ENCODE measurements at places on chromosomes 7 and 10.

GRCh38 chr10:108130575-108130974 is 966.1 kb upstream of the SORCS1 start:
- no peak overlapping the region for H3K4me3 ChIP-seq
- no peaks in the 10 kb centered on the region for H3K4me1 ChIP-seq
- no peaks in the 10 kb centered on the region for H3K36me3 ChIP-seq
- DNase-seq = no peak
- H3K27ac ChIP-seq = no peak overlapping the region

- H3K4me1 ChIP-seq = peaks cover 11% of the 10 kb centered on the region
- H3K27ac ChIP-seq = no peak overlapping the region
- H3K36me3 ChIP-seq = no peaks in the 10 kb centered on the region
- DNase-seq = no peak
These were observed 942 bp upstream of the KIAA1217 start for GRCh38 chr10:24207781-24208611.

DNA sequence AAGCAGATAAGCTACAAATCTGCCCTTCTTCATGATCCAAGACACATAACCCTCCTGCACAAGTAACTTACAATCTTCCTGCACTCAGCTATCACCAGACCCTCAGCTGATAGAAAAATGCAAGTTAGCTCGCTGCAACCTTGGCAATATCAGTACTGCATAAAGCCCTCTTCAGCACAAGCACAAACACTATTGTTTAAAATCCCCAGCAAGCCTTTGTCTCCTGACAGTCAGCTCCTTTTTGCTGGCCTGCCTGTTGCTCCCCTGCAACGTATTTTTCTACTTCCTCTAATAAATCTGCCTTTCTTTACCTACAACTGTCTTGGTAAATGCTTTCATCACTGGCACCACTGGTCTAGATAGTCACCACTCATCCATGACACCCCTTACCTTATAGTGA is 59.8 kb downstream of the BAMBI start:
- no peaks in the 10 kb centered on the region for H3K27me3 ChIP-seq
- H3K4me3 ChIP-seq = no peak overlapping the region

DNA sequence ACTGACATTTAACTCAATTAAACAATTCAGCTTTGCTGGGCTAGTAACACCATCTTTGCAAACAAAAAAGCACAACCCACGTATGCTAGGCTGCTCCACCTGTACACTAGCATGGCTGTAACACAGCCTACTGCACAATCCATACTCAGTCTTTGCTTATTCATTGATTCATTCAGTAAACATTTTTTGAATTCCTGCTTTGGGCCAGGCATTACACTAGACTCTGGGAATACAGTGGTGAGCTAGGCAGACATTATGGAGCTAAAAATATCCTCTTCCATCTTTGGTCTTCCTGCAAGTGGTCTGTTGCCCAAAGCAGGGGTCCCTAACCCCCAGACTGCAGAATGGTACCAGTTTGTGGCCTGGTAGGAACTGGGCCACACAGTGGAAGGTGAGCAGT is 9.9 kb downstream of the CNNM1 start:
- no peak overlapping the region for H3K27ac ChIP-seq
- DNase-seq = no peak
- H3K36me3 ChIP-seq = no peaks in the 10 kb centered on the region
- H3K4me3 ChIP-seq = no peak overlapping the region

Data from activated naive CD8-positive, alpha-beta T cell treated with anti-CD3 and anti-CD28 coated beads, Interleukin-2, amount 10 ng/mL, durations not matched to agents 7 days and 5 days (primary cell).